ENCODE measurements at places on chromosomes 4 and X. TPM values are rescaled to one million over a fixed set of nuclear protein-coding genes. Genes with fewer than 3 reads are reported as not detected.

DNA sequence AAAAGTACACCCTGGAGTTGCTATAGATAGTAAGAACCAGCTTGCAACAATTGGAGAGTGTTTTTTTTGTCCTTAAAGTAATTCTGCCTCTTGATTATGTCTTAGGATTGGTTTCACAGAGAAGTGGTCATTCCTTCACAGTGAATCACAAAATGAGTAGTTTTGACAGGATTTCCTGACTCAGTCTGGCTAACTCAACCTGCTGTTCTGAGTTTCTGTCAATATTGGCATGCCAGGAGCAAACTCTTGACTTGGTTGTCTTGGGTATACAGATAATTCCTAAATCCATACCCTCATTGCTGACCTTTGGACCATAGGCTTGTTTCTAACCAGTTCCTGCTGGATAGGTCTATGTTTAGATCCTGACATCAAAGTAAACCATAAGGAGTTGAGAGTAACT is 9.4 kb downstream of the FHIP1A start:
- no peak for DNase-seq

DNA sequence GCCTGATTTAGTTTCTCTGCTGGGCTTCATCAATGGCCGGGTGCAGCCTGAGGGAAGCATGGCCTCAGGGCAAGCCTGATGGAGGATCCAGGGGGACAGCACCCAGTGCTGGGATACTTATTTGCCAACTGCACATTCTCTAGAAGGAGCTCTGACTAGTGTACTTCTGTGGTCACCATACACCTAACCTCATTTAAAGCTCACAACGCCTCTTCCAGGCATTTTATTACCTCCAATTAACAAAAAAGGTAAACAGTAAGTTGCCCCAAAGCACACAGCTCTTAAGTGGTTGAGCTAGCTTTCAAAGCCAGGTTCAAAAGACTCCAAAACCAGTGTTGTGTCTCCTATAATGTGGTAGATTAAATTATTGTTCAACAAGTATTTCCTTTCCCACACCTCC is 26.8 kb upstream of the ATXN3L start:
- DNase-seq: no peak

- no peak for DNase-seq
Measured at GRCh38 chrX:50202539-50202938, 1.7 kb upstream of the AKAP4 start.

PNMA6A gene
- polyA plus RNA-seq: 12.9 TPM

DCAF8L2 gene
- polyA plus RNA-seq: not detected

STOX2 gene
- 9.5 TPM for polyA plus RNA-seq

- DNase-seq: no peak
Measured at GRCh38 chrX:130831347-130831722, 71.7 kb downstream of the ENOX2 start.

TRIM61 gene
- polyA plus RNA-seq: 3.3 TPM

- no peak for DNase-seq
Measured at GRCh38 chr4:105414316-105414715, 59.5 kb downstream of the PPA2 start.

DAPP1 gene
- 1.6 TPM for polyA plus RNA-seq

SCML1 gene
- 20.8 TPM for polyA plus RNA-seq

DNA sequence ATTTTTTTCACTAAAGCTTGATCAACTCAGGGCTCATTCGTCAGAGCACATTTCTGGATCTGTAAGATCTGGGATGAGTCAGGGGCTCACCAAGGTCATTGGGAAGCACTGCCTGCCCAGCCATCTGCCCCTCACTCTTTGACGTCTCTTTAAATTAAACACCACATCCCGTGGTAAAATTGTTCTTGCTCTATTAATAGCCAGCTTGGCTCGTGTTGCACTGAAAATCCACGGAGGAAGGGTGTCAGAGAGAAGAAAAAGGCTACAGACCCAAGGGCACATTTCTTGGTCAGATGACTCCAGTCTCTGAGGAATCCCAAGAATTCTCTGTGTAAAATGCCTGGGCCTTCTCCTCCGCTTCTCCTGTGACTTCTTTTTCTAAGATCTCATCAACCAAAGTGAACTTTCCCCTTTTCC is 45.7 kb upstream of the GATB start:
- no peak for DNase-seq

DNA sequence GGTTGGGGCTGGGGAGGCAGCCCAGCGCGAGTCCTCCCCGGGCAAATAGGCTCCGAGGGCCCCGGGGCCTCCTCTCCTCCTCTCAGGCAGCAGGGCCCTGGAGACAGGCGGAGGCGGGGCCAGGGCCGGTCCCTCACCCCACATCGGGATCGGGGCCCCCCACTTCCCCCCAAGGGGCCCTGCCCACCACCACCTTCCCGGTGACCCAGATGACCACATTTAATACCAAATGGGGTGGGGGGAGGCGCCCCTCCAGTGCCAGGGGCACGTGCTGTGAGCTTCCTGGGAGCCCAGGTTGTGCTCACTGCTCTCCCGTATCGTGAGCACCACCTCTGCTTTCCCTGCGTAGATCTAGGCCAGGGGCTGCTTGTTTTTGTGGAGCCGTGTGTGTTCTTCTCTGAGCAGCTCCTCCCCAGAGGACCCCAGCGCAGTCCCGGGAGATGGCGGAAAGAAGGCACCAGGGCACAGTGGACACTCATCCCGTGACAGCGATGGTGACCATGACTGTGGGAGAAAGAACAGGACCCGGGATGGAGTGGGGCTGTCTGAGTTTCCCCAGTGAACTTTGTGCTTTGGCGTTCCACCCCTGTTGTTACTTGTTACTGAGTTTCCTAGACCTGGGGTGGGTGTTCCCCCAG is 2.1 kb downstream of the PNMA6A start:
- no peak for DNase-seq

ZCCHC12 gene
- polyA plus RNA-seq: 1.0 TPM
